ENCODE measurements at places on chromosomes 5 and 9.
A peak's percentile ranks its signal among the peaks of the same experiment; 100 is the strongest.

DNA sequence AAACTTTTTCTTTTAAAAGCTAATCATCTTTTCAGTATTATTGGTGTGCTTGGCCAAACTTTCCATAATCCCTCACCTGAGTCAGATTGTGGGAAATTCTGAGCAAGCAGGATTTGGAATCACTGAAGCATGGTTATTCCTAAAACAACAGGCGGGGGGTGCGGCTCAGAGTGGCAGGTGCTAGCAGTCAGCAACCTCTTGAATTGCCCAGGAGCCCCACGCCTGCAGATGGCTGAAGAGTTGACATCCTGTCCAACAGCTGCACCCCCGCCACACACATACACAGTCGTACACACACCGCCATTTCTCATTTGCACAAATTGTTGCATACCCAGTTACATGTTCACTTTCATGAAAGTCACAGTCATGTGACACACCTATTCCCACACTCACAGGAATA, 96.6 kb downstream of the LHX2 start:
- no peak for DNase-seq

GRCh38 chr5:19615661-19616060, 372.3 kb downstream of the CDH18 start:
- no peak for DNase-seq

- DNase-seq, result no peak
These were observed 4.7 kb downstream of the PFDN1 start for GRCh38 chr5:140298183-140298601.

DNA sequence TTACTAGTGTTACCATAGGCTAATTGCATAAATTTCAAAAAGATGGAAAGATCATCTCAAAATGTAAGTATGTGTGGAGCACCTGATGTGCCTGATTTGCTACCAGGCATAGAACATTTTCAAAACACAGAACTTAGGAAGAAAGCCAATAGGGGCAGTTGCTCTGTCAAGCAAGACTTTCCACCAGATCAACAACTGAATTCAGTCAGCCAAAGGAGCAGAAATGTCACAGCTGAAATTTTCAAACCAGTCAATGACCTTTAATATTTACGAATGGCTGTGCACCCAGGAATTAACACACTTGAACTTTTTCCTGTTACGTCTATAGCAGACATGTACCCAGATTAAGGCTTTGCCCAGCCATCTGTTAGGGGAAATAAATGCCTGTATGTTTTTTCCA, 452.8 kb upstream of the PTGER4 start:
- DNase-seq, result no peak

DNA sequence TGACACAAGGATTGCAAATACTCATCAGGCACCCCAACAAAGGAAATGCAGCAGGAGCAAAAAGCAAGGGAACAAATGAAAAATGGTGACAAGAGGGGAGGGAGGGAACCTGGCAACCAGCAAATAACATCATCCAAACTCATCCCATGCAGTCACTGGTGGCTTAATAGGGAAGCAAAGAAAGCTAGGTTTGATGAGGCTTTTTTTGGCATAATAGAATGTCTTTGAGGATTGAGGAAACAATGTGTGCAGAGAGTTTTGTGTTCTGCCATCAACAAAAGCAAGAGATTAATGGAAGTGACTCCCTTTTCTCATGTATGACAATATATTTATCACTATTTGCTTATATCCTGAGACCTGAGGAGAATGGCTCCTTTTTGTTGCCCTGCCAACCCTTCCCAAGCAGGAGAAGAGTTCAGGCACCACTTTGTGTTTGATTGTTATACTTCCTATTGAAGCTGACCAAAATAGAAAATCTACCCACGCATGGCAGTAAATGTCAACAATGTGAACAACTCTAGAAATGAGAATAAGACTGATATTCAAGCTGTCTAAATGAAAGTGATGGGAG, 375.7 kb downstream of the CAAP1 start:
- DNase-seq, result no peak

- DNase-seq, result no peak
These were observed 287.8 kb downstream of the EBF1 start for GRCh38 chr5:158811921-158812320.

- no peak for DNase-seq
These were observed 4.9 kb upstream of the RARS1 start for GRCh38 chr5:168481330-168481788.

- no peak for DNase-seq
These were observed 39.2 kb downstream of the NSG2 start for GRCh38 chr5:174084691-174085154.

DNA sequence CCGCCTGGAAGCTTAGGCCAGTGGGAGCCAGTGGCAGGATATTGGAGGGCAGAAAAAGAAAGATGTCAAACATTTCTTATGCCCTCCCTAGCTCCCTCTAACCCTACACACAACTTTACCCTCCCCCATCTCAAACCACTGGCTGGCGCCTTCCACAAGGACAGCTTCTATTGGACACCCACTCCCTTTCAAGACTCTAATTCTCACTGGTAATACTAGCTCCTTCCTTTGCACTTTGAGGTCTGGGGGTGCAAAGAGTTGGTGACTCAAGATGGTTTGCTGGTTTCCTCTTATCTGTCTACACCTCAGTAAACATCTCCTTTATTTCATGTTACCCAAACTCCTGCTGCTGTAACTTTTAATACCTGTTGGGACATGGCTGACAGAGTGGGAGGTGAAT, 11.6 kb upstream of the ITGA1 start:
- DNase-seq, result no peak

DNA sequence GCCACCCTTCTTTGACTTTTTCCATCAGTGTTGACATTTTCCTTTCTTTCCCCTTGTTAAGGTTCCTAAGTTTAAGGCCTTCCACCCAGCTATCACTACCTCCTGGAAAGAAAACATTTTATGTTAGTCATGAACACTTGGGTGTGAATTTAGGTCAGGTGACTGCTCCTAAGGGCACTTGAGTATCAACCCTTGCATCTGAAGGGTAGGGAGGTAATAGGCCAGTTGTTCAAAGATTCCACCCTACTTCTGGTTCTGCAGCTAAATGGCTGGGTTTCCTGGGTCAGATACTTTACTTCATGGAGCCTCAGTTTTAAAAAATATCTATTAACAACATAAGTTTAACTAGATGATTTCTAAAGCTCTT, 49.1 kb upstream of the OSMR start:
- no peak for DNase-seq

DNA sequence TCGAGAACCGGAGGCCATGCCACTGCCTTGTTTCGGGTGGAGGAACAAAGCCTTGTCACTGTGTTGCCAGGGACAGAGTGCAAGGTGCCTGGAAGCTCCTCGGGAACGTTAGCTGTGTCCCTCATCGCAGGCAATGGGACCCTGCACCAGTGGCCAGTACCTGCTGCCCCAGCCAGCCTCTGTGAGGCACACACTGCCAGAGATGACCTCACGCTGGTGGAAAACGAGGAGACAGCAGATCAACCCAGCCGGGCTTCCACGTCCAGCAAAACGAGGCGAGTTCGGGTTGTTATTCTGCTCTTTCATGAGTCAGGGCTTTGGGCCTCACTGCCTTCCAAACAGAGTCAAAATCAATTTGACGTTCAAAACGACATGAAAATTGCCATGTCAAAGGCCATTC, 104.1 kb downstream of the ADAMTS2 start:
- peak; percentile 40 for DNase-seq

GRCh38 chr5:163453705-163454104, 6.2 kb downstream of the NUDCD2 start:
- no peak for DNase-seq

- DNase-seq, result no peak
These were observed 418.3 kb downstream of the CDH10 start for GRCh38 chr5:24226479-24226878.

GRCh38 chr9:92968081-92968480, 20.8 kb downstream of the FGD3 start:
- no peak for DNase-seq

- DNase-seq, result no peak
These were observed 80.7 kb downstream of the OTULIN start for GRCh38 chr5:14745188-14745563.

DNA sequence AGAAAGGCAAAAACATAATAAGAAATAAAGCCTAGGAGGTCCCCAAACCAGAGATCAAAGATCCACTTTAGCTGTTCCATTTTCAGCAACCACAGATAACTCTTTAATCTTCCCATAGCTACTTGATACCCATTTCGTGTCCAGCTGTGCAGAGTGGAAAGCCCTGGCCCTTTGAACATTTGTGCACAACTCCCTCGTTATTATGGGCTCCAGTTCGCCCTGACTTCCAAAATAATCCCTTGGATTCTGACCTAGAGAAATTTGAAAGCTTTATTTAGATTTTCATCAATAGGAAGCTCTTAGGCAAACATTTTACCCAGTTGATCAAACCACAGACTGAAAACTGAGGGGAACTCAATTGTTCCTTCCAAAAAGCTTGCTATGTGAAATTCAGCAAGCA, 4.8 kb downstream of the MYOT start:
- DNase-seq, result no peak

DNA sequence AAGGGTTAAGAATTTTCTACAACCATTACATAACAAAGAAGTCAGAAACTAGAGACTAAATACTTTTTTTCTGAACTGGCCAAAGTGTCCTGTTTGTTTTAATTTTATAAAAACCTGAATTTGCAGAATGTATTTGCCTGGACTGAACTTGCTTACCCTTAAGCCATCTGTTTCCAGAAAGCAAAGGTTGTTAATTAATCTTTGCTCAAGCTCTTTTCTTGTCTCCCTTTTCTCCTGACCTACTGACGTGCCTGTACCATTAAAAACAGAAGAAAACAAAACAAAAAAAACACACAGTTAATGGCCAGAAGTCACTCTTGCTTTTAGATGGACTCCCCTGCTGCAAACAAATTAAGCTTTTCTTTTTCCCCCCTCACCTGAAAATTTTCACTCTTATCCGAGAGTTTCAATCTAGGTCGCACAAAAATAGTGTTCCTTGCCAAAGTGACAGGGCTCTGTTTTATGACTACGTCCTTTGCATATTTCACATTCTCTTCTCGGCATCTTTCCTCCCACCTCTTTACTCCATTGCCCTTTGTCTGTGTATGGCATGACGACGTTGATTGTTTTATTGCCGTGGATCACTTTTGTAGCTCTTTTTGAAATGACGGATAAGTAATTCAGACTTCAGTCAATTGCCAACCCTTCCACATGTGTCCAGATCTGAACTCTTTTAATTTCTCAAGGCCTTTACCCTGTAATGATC, 333.8 kb upstream of the GRIN3A start:
- DNase-seq, result no peak

DNA sequence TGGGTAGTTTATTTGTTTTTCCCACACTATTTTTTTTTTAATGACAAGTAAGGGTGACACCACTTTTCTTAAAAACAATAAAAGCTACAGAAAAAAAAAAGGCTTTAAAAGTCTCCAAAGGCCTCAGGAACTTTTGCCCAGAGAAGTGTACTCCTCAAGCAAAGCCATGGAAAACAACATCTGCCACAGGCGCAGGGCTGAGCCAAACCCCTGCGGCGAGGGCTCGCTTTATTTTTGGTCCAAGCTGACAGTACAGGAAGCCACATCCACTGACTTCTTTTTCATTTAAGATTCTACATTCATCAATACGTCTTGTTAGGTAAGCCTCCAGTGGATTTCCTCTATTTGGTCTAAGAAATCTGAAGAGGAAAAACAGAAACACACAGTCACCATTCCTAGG, 51.9 kb upstream of the IFNK start:
- DNase-seq, result peak; percentile 20

- DNase-seq, result peak; percentile 54
These were observed at the start of gene NRARP for GRCh38 chr9:137302118-137302448. NRARP (minus strand) TSS chr9:137302271; CDS start chr9:137301928, 343 bp downstream.

DNA sequence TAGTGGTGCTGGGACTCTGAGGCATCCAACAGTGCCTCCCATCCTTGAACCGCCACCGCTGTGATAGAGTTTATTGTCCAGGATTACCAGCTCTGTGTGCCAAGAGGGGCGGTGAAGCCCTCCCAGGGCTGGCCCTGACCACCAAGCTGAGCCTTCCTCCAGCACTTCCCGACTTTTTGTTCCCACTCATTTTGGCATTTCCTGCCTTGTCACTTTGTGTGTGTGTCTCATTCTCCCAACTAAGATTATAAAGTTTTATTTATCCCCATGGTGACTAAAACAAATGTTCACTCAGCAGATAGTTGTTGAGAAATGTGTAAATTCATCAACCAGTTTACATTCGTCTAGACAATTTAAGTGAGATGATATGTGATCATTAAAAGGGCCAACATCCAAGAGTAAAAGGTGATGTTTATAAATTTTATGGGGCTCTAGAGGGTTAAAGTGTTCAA, 2.5 kb downstream of the F2R start:
- peak; percentile 38 for DNase-seq

DNA sequence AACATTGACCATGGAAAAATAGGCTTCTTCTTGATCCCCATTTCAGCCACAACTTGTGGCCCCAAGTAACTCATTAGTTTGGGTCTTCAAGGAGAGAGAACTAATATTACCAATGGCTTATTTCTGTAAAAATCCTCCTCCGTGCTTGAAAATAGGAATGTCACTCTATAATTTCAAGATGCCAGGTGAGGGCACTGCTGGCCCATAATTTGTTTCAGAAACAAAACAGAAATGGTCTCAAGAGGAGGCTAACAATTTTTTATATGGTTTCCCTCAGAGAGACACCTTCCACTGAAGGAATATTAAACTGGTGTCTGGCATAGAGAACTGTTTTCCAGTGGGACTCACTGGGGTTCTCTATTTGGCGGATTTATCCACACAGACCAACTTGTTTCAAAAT, 437.0 kb upstream of the TRPC7 start:
- no peak for DNase-seq

- no peak for DNase-seq
These were observed 585.3 kb upstream of the KLF4 start for GRCh38 chr9:108074900-108075299.

All from fibroblast of gingiva (primary cell).